Skeletal muscle cell (primary cell): ENCODE measurements at places on chromosomes 1 and 21.

DNA sequence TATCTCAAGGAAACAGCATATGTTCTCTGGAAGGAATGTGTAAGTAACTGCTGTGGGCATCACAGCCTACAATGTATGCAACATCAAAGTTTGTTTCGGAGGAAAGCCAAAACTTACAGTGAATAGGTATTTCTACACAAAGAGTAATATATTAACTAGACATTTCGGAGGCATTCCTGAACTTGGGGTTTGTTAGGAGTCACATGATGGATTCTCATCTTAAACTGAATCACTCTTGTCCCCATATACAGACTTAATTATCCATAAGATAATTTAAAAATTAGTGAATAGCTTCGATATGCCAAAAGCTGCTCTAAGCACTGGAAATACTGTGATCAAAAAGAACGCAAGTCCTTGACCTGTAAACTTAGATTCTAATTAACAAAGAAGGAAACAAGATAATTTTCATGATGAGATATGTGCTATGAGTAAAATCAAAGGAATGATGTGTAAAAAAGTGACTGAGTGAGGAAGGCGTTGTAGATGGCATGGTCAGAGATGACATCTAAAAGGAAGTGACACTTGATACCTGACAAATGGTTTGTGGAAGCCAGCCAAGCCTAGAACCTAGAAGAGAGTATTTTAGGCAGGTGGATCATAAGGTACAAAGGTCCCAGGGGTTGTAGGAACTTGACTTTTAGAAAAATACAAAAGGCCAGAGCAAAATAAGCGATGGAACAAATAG is 273.1 kb downstream of the MRPL39 start:
- DNase-seq: no peak

DNA sequence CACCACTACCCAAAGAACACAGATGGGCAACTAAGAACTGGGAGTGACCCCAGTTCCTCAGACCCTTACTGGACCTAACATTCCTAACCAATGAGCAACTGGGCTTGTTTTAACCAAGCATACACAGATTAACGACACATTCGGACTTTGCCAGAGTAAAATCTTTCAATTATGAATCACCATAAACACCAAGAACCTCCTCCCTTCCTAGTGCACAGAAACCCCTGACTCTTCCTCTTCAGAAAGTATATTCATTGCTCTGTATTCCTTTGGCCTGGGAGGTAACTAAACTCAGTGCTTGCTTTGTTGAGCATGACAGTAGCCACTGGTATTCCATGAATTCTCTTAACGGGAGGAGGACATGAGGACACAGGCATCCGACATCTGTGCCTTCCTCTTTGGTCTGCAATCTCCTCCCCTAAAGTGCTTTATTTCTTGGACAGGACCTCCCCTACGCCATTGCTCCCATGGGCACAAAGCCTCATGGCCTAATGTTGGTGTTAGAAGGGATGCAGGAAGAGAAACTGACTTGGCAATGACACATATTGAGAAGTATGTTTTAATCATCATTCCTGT is 42.7 kb downstream of the SEC16B start:
- peak; percentile 82 for DNase-seq

GRCh38 chr1:19169642-19170041 is 40.4 kb downstream of the UBR4 start:
- DNase-seq: peak; percentile 5

- no peak for DNase-seq
These were observed 14.4 kb downstream of the PPFIA4 start for GRCh38 chr1:203040513-203041275.
